ENCODE measurements at places on chromosomes 16 and 17.

DNA sequence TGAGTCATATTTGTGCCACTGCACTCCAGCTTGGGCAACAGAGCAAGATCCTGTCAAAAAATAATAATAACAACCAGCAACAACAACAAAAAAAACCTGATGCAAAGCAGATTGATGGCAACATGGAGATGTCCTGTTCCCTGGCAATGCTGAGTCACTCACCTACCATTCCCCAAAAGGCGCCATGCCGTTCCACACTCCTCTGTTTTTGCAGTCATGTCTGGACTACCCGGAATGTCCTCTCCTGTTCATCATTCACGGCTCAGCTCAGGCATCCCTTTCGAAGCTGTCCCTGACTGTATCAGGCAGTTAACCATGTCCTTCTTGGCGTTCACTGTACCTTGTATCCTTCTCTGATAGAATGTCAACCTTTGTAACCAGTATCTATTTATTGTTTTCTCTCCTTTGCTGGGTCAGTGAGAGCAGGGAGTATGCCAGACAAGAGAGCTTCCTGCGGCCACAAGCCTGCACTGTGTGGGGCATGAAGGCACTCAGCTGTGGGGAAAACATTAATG, 147.7 kb downstream of the ABCC12 start:
- no peak for DNase-seq

DNA sequence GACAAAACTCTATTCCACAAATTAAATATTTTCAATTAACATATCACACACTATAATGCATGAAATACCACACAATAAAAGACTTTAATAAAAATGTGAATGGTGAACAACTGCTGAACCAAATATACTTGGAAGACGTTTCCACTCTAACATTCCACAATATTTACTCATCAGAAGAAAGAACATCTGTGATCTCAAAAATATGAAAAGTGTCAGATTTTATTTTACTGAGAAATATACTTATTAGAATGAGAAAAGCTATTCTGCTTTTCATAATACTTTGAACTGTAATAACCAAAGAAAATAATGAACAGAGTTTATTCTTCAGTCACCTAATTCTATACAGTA, 181.8 kb upstream of the AXIN2 start:
- no peak for DNase-seq

- no peak for DNase-seq
These were observed 25.0 kb downstream of the CRISPLD2 start for GRCh38 chr16:84844559-84845495.

- DNase-seq = no peak
These were observed 29.3 kb downstream of the ALDH3A2 start for GRCh38 chr17:19677736-19678379.

- peak; percentile 72 for DNase-seq
These were observed at the start of gene RHOT2 for GRCh38 chr16:667780-668518. RHOT2 (plus strand) TSS chr16:668132; CDS start chr16:668200, 68 bp downstream.

- no peak for DNase-seq
These were observed 18.7 kb downstream of the HLF start for GRCh38 chr17:55283256-55283965.

- no peak for DNase-seq
These were observed 4.6 kb upstream of the NOL11 start for GRCh38 chr17:67713169-67713568.

DNA sequence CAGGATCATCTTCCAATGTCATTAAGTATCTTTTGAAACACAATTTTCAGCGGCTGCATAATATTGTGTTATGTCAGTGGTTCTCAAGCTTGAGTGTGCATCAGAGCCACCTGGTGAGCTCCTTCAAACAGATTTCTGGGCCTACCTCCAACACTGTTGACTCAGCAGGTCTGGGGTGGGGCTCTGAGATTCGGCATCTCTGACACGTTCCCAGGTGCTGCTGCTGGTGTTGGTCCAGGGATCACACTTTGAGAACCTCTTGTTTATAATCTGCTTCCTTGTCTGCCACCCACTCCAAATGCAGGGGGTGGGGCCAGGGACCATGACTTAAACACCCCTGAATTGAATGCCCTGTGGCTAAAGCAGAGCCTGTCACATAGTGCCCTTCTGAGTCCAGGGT, 73.8 kb upstream of the HNF1B start:
- DNase-seq = no peak

Data from Kasumi-1 (cell line).